ENCODE measurements at places on chromosomes 6 and 20.

GRCh38 chr20:17576215-17576614, 6.3 kb downstream of the DSTN start:
- DNase-seq = no peak

GRCh38 chr20:48105526-48105925, 320.2 kb upstream of the SULF2 start:
- no peak for DNase-seq

- DNase-seq = no peak
Observed at GRCh38 chr6:156060013-156060412, 604.4 kb upstream of the NOX3 start.

DNA sequence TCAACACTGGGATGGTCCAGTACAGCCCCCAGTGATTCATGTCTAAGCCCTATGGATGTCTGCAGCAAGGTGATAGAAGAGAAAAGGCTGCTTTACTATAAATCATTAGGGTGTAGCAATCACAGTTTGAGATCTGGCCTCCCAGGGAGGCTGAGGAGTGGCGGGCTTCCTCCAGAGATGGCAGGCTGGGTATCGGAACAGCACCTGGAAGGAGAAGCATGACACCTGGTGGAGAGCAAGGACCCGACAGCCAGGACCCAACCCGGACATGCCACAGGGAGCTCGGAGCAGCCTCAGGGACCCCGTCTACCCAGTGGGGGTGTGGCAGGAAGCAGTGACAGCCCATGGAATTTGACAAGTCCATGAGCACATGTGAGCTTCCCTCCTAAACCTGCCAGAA, 114.8 kb upstream of the CD93 start:
- no peak for DNase-seq

GRCh38 chr6:16405375-16405774, 167.0 kb downstream of the GMPR start:
- DNase-seq = no peak

- no peak for DNase-seq
Observed at GRCh38 chr6:109451376-109451775, 4.2 kb downstream of the MICAL1 start.

GRCh38 chr6:11149551-11149950, 38.0 kb upstream of the ERVFRD-1 start:
- DNase-seq = no peak

DNA sequence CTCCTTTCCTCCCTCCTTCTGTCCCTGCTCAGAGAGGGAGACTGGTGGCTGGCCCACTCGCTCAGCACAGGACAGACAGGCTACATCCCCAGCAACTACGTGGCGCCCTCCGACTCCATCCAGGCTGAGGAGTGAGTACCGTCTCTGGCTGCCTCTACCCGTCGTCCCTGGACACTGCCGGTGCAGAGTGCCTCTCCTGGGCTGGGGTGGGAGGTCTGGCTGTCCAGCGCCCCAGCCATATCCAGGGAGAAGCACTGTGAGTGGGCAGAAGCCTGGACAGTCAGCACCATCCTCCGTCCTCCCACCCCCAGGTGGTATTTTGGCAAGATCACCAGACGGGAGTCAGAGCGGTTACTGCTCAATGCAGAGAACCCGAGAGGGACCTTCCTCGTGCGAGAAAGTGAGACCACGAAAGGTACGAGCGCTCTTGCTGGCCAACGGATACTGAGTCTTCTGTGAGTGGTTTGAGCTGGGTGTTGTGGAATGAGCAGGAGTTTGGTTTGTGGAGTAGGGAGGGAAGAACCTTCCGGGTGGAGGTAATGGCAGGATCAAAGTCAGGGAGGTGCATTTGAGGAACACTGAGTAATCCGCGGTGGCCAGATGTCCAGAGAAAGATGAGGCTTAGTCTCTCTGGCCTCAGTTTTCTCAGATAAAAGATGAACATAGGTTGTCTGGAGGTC, 48.1 kb downstream of the SRC start:
- DNase-seq = no peak

- peak; percentile 86 for DNase-seq
Observed at GRCh38 chr20:31822421-31823330, 3.5 kb downstream of the MYLK2 start.

DNA sequence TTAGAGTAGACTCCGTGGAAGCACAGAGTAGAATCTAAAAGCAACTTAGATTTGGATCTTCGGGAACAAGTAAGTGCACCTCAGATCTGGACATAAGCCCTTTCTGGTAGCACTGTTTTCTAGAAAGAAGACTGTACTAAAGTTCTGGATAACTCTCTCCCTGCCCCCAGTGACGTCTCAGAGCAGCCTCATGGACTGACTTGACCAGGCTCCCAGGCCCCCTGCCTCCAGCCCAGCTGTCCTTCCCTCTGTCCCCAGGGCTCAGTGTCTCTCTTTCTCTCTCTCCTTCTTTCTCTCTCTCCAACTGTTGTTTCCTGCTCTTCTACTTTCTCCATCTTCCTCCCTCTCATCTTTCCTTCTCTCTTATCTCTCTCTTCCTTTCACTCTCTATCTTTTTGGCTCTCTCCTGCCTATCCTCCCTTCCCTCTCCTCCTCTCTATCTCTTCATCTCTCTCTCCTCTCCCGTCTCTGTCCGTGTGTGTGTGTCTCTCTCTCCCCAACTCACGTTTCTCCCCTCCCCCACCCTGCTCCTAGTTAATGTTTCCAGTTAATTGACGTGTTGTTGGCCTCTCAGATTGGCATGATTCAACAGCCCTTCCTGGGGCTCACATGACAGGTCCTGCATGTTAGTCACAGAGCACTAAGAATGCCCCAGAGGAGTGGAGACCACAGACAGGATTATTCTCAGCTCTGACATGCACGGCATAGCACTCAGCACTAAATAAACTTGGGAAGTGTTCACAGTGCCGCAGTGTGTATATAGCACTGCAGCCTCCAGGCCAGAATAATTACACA, 180.4 kb upstream of the FOXQ1 start:
- no peak for DNase-seq

GRCh38 chr6:13273931-13274706, 54.2 kb downstream of the TBC1D7 start:
- DNase-seq = no peak

DNA sequence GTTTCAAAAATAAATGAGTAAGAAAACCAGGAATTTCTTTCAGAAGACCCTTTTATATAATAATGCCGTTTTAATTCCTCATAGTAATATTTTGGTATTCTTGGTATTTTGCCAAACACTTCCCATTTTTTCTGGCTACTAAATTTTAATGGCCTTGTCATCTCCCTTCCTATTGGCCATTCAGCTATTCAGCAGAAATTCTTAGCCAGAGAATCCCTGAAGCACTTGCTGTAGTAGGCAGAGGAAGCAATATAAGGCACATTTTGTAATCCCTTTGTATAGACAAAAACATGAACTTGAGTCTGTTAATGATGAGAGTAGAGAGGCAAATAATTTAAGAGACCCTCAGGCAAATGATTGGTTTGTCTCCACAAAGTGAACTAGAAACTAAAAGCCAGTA, 118.4 kb upstream of the LAMP5 start:
- no peak for DNase-seq

GRCh38 chr20:48850257-48850976, 22.6 kb upstream of the PREX1 start:
- no peak for DNase-seq
